ENCODE measurements at places on chromosomes 11 and 22.

DNA sequence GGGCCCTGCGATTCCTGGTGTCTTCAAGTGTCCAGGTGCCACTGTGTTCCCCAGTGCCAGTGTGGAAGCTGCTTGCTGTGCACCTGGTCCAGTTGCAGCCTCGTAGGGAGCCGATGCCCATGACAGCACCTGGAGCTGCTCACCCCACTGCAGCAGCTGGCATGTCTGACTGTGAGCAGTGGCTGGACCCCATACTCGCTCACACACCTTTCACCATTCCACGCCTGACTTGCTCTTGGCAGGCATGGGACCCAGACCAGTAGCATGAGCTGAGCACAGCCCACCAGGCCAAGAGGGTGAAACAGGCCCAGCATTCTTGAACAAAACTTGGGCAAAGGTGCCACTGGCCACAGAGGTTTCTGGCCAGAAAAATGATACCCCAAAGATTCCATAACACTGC, 124.5 kb upstream of the THY1 start:
- DNase-seq, result no peak

DNA sequence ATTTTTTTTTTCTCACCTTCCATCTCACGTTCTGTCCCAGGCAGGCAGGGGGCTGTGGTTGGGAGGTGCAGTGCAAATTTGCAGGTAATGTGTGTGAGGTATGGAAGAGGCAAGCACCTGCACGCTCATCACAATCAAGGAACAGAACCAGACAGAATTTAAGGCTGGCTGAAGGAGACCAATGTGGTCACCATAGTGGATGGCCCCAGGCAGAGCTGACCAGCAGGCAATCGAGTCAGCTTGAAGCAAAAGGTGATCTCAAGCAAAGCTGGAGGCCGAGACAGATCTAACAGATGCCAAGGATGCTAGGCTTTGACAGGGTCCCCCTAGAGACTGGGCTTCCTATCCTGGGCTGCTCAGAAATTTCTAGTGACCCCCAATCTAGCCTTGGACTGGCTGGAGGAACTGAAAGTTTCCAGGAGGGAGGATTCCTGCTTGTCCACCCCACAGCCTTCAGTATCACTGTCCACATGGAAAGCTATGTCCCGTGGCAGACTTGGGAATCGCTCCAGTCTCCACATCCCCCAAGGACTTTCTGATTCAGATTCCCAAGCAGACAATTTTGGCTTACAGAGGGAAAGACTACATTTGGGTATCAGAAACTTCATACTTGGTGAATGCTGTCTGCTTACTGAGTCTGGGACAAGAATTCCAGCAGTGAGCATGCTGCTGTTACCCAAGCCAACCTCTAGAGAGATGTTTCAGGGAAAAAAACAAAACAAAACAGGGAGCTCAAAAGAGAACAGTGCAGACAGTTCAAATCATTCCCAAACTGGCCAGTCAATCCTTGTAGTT, 9.0 kb upstream of the MICAL3 start:
- no peak for DNase-seq

DNA sequence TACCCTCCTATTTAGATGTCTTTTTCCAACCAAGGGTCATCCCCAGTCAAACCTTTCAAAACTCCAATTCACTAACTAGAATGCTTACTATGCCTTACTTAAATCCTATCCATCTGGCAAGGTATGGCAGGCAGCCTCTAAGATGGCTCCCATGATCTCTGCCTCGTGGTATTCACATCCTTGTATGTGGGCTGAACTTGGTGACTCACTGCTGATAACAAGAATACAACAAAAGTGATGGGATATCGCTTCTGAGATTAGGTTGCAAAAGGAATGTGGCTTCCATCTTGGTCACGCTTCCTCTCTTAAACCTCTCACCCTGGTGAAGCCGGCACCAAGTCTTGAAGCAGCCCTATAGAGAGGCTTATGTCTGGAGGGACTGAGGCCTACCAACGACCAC, 29.6 kb upstream of the UPB1 start:
- no peak for DNase-seq

- no peak for DNase-seq
These were observed 511.8 kb upstream of the API5 start for GRCh38 chr11:42800041-42800440.

- no peak for DNase-seq
These were observed 606 bp downstream of the DRG1 start for GRCh38 chr22:31400023-31400397.

GRCh38 chr11:60972182-60973030, 926 bp downstream of the CD6 start:
- DNase-seq, result no peak

DNA sequence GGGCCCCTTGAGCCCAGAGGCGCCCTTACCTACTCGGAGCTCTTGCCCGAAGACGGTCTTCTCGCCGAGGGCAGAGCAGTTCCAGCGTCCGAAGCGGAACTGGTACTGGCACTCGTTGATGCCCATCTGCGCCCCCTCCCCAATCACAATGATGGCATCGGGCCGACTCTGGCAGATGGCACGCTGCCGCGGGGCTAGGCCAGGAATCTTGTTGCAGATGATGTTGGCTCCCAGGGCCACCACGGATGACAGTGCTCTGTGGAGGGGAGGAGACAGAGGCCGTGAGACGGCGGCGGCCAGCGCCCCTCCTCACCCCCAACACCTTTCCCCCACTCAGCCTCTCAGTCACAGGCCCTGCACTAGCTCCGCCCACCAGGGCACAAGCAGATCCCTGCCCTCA, 27.1 kb downstream of the WNT7B start:
- no peak for DNase-seq
